Motor neuron (in vitro differentiated cells): ENCODE measurements at places on chromosomes 11 and 22. TPM values are rescaled to one million over a fixed set of nuclear protein-coding genes. Genes with fewer than 3 reads are reported as not detected.

MS4A6A gene
- total RNA-seq = 0.50 TPM in 1 of 2 replicates, not detected in the other

DNA sequence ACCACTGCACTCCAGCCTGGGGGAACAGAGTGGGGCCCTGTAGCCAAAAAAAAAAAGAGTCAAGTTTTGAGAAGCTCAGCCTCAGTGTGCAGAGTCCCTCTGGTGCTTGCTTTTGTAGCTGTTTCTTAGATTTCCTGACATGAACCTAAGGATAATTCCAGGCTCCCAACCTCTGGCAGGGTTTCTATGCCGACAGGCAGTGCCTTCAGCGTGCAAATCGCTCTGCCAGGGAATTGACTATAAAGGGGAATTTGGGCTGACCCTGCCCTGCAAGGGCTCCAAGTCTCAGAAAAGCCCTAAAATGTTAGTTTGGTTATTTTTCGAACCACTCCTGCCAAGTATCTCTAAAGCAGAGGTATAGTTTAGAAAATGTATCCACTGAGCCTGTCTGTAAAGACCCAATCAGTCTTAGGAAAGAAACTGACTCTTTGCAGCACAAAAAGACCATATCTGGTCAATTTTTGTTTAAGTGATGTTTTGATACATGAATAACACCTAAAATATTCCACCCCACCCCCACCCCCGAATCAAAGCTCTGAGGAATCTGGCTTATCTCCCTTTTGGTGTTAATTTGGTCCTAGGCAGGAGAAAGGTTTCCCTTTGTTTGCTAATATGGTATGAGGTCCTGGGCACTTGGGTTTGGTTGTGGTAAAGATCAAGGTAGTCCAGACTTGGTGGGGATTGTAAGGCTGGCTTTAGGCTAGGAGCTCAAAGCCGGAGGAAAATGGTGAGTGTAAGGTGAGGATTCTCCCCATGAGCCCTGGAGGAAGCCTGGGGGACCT, 49.7 kb downstream of the ANO1 start:
- no peak for ATAC-seq

DNA sequence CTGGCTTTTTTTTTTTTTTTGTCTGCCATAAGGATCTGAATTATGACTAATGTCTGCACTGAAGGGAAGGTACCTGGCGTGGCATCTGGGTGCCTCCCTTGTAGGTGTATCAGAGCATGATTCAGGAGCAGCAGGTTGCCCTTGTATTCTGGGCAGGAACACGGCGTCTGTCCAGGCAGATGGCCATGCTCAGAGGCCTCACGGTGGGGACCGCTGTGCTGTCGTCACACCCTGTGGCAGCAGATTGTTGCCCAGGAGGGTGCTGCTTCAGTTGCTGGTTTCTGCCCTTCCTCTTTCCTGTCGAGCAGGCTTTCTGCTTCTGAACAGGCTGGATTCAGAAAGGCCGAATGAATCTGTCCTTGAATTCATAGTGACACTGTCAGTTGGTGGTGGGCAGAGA, 11.0 kb downstream of the ZNRF3 start:
- ATAC-seq = no peak

GRCh38 chr11:15551901-15552851, 437.5 kb downstream of the INSC start:
- no peak for ATAC-seq

- peak; percentile 25 for ATAC-seq
These were observed 21.0 kb downstream of the PARVB start for GRCh38 chr22:44045145-44045544.

- no peak for ATAC-seq
These were observed 2.3 kb downstream of the ATM start for GRCh38 chr11:108224911-108225786.

DNA sequence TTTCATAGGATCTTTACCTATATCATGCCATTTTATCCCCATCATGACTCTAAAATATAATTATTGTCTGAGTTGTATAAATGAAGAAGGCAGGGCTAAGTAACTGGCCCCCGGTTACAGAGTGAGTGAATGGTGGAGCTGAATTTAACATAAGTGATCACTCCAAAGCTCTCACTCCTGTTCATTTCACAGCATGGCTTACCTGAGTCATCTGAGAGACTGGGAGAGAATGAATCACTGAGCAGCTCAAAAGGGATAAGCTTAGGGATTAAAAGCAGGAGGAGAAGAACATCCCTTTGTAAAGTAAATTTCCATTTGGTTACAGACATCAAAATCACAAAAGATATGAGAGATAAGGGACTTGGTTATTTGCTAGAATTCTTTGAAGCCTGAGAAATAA, 294.0 kb upstream of the CTSC start:
- peak; percentile 40 for ATAC-seq

FOSL1 gene
- 0.75 and 1.3 TPM in 2 replicates for total RNA-seq

CARNS1 gene
- total RNA-seq = 0.27 and 0.31 TPM in 2 replicates

GRCh38 chr11:10728789-10729472, 22.1 kb upstream of the CTR9 start:
- peak; percentile 81 for ATAC-seq
